Stimulated activated CD8-positive, alpha-beta memory T cell treated with anti-CD3 and anti-CD28 coated beads, Interleukin-2, amount 100 ng/mL, for 48 hours (primary cell): ENCODE measurements at places on chromosomes 16 and 17.

- peak; percentile 40 for DNase-seq
Measured at GRCh38 chr17:17682293-17682736, 1.1 kb downstream of the RAI1 start.

GRCh38 chr16:48353565-48354163 is 31.5 kb downstream of the SIAH1 start:
- no peak for DNase-seq

- DNase-seq, result peak; percentile 61
Measured at GRCh38 chr16:726438-727290, at the start of the genes CCDC78 and HAGHL. Gene CCDC78, minus strand, starts transcription at chr16:726443. Its CDS starts 76 bp downstream, at chr16:726367. Gene HAGHL, plus strand, starts transcription at chr16:727106. Its CDS starts 404 bp downstream, at chr16:727510.

- DNase-seq, result no peak
Measured at GRCh38 chr16:56848029-56848936, 16.7 kb upstream of the SLC12A3 start.

- peak; percentile 74 for DNase-seq
Measured at GRCh38 chr16:87895641-87896141, 26.4 kb upstream of the SLC7A5 start.

- DNase-seq, result no peak
Measured at GRCh38 chr17:42832213-42832933, 824 bp upstream of the PSME3 start.

- peak; percentile 58 for DNase-seq
Measured at GRCh38 chr17:78805301-78805700, 23.2 kb upstream of the CYTH1 start.

DNA sequence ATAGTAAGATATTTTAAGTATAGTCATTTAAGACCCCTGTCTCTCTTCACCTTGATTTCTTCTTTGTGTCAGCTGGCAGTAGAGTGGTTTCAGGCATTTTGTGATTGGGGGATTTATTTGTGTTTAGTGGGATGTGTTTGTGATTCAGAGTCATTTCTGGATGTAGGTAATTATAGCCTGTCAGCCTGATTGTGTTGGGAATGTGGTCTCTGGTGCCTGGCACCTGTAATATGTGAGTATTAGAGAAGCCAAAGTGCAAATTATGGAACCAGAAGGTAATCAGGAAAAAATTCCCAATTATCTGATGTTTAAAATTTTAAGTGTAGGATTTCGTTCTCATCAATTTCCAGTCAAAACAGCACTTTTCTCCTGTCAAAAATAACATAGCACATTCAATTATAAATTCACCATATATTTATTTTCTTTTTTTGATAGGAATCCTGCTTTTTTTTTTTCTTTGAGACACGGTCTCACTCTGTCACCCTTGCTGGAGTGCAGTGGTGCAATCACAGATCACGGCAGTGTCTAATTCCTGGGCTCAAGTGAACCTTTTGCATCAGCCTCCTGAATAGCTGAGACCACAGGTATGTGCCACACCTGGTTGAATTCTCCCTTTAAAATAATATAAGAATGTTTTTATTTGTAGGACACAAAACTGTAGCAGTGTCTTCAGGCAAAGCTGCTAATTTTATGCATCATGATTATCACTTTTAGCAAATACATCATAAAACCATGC is 42.7 kb downstream of the ATF7IP2 start:
- no peak for DNase-seq

DNA sequence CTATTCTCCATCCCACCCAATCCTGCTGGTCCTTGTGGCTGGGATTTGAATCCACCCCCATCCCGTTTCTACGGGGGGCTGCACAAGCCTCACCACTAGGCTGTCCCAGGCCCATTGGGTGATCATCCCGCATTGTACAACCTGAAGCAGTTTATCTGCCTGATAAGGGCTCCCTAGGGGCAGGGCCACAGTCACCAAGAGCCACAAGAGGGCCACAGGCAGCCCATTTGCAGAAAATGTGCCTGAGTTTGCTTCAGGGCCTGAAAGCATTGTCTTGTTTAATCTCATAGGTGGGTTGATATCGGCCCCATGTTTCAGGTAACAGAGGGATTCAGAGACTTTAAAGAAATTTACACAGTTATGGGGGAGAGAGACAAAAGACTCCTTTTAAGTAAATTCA is 245.0 kb downstream of the CPPED1 start:
- DNase-seq, result no peak

GRCh38 chr17:28577466-28577824 is 750 bp upstream of the ALDOC start:
- no peak for DNase-seq

- no peak for DNase-seq
Measured at GRCh38 chr17:28180449-28180848, 138.0 kb downstream of the NLK start.

DNA sequence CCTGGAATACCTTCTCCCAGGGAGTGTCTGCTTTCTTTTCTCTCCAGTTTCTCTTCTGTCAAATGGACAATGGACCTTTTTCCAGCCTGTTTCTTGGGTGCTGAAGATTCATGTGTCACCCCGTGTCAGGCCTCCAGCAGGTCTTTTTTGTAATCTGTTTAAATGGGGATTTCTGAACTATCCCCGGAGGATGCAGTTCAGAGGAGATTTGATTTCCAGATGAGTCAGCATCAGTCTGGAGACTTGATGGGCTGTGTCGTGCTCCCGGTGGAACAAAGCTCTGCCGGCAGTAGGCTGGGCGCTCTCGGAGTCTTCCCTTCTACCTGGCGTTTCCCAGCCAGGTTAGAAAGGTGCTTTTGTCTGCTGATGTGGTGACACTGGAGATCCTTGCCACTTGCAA is 440.6 kb downstream of the HS3ST3B1 start:
- no peak for DNase-seq

GRCh38 chr17:3729881-3730280 is 6.2 kb downstream of the HASPIN start:
- no peak for DNase-seq

DNA sequence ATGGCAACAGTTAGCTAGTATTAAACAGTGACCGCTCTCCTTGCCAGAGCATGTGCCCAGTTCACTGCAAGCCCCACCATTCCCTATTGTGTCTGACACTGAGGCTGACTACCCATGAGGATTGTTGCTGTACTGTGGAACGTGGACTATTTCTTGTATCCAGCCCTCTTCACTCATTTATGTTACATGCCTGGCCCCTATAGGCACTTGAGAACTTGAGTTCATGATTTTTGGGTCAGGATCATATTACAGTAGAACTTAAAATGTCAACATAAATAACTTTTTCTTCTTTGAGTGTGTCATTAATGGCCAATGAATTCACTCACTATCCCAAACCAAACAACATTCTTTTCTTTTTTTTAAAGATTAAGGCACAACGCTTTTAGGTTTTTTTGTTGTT is 55.7 kb downstream of the LYRM1 start:
- no peak for DNase-seq

- no peak for DNase-seq
Measured at GRCh38 chr16:76653390-76654026, 376.3 kb downstream of the CNTNAP4 start.

GRCh38 chr16:89863741-89864526 is 9.5 kb upstream of the TCF25 start:
- no peak for DNase-seq

DNA sequence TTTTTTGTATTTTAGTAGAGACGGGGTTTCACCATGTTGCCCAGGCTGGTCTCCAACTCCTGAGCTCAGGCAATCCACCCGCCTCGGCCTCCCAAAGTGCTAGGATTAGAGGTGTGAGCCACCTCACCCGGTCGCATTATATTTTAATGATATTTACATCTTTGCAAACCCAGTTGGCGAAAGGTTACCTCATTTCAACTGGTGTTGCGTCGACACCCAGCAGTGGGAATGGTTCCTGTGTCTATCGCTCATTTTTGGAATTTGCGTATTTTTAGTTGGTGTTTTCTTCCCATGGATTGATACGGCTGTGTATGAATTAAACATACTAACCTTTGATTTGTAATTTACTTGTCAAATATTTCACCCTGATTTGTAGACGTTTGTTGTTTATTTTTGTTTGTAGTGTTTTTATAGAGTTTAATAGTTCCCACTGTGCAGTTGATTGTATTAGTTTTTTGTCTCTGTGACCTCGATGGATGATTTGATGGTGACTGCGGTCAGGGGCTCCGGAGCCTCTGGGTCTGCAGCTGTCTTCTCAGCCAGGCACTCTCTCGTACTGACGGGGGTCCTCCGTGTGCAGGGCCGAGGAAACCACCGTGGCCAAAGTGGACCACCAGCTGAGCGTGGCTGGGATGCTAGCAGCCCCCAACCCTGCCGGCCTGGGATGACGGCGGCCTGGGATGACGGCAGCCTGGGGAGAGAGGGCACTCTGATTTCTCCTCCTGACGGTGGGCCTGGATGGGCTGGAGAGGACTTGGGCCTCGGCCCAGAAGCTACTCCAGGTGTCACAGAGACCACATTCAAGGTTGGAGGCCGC is 4.0 kb downstream of the CD7 start:
- no peak for DNase-seq

- no peak for DNase-seq
Measured at GRCh38 chr17:55053855-55054254, 85.3 kb downstream of the STXBP4 start.

DNA sequence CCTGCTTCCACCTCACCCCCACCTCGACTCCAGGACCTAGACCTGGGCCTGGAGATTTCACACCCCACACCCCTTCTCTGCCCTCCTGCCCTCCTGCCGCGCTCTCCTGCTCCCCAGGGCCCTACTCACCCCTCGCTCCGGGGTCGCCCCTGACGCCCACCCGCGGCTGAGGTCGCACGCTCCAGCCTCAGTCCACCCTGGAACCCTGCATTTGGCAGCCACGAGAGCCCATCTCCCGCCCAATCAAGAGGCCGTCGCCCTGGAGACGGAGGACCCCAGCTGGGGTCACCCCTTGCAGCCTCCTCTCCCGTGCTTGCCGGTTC is 16.1 kb downstream of the TLE7 start:
- no peak for DNase-seq

- DNase-seq, result no peak
Measured at GRCh38 chr16:8814095-8814806, 16.6 kb downstream of the PMM2 start.

DNA sequence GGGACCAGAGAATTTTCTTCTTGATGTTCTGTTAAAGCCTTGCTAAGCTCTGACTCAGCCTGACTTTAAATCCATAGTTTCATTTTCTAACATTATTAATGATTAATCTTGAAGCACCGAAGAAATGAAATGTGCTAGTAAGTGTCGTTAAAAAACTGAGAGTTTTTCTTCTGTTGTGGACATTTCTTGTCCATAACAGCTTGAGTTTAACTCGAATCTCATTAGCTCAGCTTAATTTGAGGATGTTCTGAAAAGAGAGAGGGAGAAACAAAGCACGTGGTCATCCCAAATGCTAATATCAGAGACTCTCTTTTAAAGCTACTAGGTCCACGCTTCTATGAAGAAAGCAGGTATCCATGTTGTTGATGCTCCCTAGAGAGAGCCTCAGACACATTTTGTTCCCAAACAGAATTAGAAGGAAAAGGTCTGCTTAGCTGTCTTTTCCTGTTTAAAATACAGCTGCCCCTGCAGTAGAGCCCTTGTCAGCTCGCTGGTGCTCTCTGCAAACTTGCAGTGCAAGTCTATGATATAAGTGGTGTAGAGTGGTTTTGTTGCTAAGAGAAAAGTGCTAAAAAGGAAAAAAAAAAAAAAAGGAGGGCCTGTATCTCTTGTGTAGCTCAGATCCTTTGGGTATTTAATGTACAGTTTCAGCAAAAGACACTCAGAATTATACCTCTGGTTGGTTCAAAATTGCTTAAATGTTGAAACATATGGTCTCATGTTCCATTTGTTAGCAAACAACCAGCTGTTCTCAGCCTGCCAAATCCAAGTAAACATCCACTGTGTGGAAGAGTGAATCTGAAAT is 191.1 kb upstream of the TBX2 start:
- no peak for DNase-seq

GRCh38 chr16:54318941-54319340 is 32.4 kb upstream of the IRX3 start:
- no peak for DNase-seq

- DNase-seq, result no peak
Measured at GRCh38 chr17:2635675-2636074, 42.2 kb downstream of the PAFAH1B1 start.

GRCh38 chr17:34773036-34773435 is 188.2 kb downstream of the CCT6B start:
- no peak for DNase-seq

DNA sequence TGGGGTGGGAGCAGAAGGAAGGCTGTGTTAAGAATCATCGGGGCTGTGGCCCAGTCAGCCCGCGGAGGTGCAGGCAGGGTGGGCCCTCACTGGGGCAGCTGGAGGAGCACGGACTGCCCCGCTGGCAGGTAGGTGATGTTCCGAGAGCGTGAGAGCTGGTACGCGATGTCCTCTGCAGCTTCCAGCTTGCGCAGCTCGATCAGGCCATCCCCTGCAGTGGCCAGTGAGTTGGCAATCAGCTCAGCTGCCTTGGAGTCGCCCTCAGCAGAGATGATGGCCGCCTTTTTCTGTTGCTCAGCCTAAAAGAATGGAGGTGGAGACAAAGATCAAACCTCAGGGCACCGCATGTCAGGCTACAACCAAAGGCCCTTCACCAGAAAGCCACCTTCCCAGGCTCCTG is 9.8 kb downstream of the PHB1 start:
- no peak for DNase-seq

DNA sequence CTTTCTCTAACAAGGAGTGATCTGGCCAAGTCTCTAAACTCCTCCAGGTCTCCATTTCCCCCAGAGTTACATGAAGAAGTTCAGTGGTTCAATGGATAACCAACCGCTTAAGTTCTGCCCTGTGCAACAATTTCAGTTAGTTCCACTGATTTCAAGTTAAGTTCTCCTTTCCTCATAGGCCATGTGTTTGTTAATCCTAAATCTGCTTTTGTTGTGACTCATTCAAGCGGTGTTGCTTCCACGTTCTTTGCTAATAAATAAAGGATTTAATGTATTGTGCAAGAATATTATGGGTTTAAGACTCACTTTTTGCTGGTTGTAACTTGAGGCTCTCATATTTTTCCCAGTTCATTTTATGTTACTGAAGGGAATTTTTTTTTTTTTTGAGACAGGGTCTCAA is 36.3 kb downstream of the GNA13 start:
- DNase-seq, result no peak
